Right renal cortex interstitium (tissue), 3 donors: ENCODE measurements at places on chromosomes 4 and X. TPM values are rescaled to one million over a fixed set of nuclear protein-coding genes. Genes with fewer than 3 reads are reported as not detected.

DNA sequence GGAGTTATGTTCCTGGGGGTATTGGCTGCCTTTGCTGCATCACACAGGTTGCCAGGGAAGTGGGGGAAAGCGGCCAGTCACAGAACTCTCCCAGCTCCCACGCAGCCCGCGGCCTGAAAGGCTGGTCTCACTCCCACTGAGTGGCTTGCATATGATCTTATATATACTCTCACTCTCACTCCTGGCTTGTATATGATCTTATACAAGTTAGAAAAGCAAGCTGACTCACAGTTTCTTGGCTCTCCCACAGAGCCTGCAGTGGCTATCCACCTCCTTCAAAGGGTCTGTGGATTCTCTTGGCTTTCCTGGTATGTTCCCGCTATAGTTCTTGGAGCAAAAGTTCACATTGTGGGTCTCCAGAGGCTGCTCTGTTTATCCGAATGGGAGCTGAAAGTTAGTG, 833.5 kb upstream of the GALNTL6 start:
- no peak for DNase-seq

Gene HTR2C
- 0.53 TPM for polyA plus RNA-seq

Gene HEPH
- 54.6 TPM for polyA plus RNA-seq

Gene PLXNB3
- polyA plus RNA-seq: 0.96 TPM

Gene BEX1
- polyA plus RNA-seq: 79.0 TPM

DNA sequence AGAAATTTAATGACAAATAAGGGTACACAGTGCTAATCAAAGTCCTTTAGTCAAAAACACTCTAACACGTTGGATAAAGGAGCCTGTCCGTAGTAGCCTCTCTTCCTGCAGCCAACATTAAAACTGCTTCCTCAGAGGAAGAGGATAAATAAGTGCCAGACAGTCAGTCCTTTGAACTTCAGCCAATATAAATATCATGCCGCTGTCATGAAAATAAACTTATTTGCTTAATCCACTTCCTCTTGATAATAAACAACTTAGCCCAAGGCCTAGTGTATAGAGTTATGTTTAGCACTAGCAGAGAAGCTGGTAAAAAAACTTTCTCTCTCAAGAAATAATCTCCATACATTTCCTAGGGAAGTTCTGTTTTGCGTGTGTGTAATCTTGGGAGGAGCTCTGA, 196.7 kb downstream of the HS3ST1 start:
- peak; percentile 15 for DNase-seq

Gene DMP1
- not detected for polyA plus RNA-seq

Gene DEFB131A
- polyA plus RNA-seq: not detected

DNA sequence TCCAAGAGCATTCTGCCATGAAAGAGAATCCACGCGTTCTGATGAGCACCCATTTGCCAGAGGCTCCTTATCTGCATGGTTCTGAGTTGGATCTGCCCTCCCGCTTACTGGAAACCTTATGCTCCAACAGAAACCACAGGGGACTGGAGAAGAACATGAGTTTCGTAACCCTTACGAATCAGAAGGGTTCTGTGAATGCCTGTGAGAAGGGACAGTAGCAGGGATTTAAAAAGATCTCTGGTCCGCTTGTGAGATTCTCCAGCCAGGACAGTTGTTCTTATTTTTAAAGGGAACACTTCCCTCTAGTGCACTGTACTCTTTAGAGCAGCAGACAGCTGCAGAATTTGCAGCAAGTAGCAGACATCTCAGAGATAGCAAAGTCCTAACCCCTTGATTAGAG, 22.5 kb upstream of the CENPU start:
- DNase-seq: no peak

DNA sequence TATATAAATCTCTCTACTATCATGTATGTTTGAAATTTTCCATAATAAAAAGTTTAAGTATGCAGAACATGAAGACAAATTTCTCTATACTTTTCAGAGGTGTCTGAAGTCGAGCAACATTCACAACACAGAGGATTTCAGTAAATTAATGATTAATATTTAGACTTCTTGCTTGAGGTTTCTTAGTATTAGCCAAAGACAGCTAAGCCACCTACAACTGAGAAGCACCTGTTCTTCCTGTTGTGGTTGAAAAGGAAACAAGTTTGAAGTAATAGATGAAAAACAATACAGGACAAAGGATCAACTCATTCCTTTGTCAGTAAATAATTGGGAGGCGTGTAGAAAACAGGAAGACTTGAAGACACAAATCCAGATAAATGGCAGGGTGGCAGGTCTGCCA, 21.1 kb downstream of the SCML1 start:
- DNase-seq: no peak

GRCh38 chrX:39974270-39974669, 123.5 kb downstream of the BCOR start:
- DNase-seq: no peak

GRCh38 chr4:153348006-153348405, 3.5 kb downstream of the MND1 start:
- no peak for DNase-seq

Gene SPANXN3
- not detected for polyA plus RNA-seq

DNA sequence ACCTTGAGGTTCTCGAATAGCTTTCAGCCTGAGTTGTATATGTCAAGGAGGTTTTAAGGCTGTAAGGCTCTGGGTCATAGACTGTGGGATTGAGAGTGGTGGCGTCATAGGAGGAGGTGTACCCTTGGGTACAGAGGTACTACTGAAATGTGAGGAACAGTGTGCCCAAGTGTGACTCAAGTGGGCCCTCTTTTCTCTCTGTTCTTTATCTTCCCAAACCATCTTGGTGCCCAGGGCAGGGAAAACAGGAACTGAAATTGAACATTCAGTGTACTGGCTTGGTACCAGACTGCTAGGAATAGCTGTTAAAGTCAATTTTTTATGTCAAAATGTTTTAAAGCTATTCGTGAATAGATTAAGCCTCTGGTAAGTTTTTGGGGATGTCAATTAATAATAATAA, 136.2 kb upstream of the RPS6KA3 start:
- no peak for DNase-seq

DNA sequence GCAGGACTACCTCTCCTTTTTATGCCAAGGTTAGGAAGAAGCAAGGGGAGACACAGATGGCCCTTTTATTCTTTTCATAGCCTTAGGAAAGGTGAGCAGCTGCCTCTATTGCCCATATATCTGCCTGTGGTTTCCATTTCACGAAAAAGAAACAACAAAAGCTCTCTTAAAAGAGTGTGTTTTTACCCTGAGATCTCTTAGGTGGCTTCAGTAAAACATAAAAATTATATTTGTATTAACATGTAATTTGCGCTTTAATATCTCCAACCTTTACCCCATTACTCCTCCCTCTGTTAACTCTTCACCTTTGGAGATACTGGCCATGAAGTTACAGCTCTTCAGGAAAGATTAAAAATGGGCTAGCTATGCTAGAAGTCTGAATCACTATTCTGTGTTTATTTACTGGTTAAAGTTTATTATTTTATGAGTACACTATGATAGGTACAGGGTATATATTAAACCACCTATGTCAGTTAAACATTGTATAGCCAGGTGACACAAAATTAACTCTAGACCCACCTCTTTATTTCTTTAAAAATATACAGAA, 15.0 kb upstream of the SULT1B1 start:
- DNase-seq: no peak

GRCh38 chr4:47017494-47017893, 13.9 kb upstream of the GABRB1 start:
- DNase-seq: no peak

Gene ARSD
- polyA plus RNA-seq: 54.9 TPM

- DNase-seq: no peak
Measured at GRCh38 chr4:85669204-85669603, 194.3 kb downstream of the ARHGAP24 start.

DNA sequence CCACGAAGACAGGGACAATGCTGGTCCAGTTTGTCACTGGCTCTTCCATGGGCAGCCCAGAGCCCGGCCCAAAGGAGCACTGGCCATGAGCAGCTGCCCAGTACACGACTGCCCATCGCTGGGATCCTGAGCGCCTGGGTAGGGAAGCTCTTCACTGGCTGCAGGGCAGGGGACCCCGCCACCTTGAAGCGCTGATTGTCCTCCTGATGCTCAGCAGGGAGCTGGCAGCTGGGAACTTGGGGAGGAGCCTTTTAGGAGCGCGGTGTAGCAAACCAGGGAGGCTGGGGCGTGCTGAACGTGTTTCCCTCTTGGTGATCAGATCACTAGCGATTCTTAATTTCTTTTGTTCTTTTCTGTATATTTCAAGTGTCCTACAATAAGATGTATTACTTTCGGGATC, 1.8 kb downstream of the L1CAM start:
- no peak for DNase-seq

Gene PABPC1L2B
- polyA plus RNA-seq: not detected
